Left ventricle myocardium inferior (tissue), 1 donor: ENCODE measurements at places on chromosomes 2 and 18. TPM values are rescaled to one million over a fixed set of nuclear protein-coding genes. Genes with fewer than 3 reads are reported as not detected.

MYO7B gene
- total RNA-seq = 0.44 TPM

RAD51AP2 gene
- total RNA-seq = 0.14 TPM

CXCR2 gene
- total RNA-seq = 0.96 TPM

HOXD8 gene
- total RNA-seq = 0.14 TPM

ARHGAP15 gene
- total RNA-seq = 7.0 TPM
